NCI-H2029 treated with DMSO at 0.1 percent for 48 hours (cell line): ENCODE measurements at places on chromosomes 12 and 14.
A peak's percentile ranks its signal among the peaks of the same experiment; 100 is the strongest.

DNA sequence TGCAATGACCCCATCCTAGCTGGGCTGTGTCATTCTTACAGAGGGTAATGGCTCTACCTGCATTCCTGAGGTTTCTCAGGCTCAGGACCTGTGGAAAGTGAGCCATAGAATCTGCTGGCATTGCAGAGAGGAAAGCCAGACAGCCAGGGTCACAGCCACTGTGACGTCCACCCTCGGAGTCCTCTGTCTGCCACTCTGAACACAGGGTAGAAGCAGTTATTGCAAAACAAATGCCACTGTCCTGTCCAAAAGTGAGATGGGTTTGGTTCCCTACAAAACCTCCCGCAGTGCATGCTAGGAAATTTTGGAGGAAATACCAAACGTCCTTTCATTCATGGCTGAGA lies 37.8 kb downstream of the TNFAIP2 start:
- no peak for DNase-seq

DNA sequence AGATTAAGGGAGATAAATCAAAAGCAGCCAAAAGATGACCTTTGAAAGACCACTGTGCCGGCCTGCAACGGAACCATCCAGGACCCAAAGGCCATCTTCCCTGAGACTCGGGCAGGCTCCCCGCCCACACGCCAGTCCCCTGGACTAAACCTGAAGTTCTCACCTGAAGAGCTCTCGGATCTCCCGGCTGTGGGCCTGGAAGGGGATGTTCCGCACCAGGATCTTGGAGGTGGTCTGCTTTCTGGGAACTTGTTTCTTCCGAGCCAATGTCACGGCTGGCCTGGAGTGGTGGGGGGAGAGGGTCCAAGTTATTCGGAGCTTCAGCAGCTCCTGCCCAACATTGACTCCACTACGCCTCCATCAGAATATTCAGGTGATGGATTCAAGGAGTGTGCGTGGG lies 51.3 kb downstream of the RBM19 start:
- DNase-seq: no peak

DNA sequence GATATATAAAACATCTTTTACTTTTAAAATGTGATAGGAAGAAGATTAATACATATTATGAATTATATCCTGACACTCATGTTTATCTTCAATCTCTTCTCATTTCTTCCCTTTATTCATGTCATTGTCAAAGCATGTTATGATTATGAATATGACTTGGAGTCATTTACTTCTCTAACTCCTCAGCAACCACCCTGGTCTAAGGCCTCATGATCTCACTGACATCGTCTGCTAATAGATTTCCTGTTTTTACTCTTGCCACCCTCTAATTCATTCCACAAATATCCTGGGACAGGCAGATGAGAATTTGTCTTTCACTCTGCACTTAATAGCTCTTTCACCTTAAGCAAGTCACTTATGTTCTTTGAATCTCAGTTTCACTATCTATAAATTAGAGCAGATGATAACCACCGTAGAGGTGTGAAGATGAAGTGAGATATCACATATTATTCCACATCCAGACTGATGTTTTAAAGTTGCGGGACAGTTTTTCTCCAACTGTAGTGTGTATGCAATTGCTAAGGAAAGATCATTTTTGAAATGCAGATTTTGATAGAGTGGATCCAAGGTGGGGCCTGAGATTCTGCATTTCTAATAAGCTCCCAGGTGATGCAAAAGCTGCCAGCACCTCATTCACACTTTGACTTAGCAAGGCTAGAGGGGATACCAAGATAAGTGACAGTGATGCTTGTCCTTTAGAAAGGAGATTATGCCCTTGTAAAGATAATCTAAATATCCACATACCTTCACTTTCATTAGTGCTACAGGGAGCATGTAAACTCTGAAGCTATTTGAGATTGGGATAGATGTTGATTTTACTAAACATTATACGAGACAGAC lies 3.3 kb upstream of the IAPP start:
- DNase-seq: no peak

- DNase-seq: peak; percentile 58
Observed at GRCh38 chr14:50559990-50560930, at the start of gene ATL1. ATL1 (plus strand) TSS chr14:50560145; CDS start chr14:50560266, 121 bp downstream.
